ENCODE measurements at places on chromosomes 7 and 10.

DNA sequence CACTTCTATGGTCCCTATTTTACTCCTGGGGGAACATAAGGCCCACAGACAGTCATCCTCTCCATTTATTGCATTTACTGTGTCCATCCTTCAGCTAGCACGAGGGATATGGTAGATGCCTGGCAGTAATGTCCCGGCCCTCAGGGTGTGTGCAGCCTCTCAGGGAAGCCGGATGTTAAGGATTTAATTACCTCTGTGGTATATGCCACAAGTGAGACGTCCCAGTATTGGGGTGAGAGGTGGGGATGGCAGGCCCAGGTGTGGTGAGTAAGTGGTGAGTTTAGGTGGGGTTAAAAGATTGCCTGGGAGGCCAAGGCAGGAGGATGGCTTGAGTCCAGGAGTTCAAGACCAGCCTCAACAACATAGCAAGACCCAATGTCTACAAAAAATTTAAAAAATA lies 144.9 kb downstream of the SH3PXD2A start:
- DNase-seq = no peak

GRCh38 chr7:28785041-28785995 lies 172.8 kb downstream of the TRIL start:
- no peak for DNase-seq

- DNase-seq = no peak
Measured at GRCh38 chr10:58967551-58968388, 208.7 kb upstream of the PHYHIPL start.

- no peak for DNase-seq
Measured at GRCh38 chr10:18282094-18282493, 141.9 kb downstream of the CACNB2 start.

DNA sequence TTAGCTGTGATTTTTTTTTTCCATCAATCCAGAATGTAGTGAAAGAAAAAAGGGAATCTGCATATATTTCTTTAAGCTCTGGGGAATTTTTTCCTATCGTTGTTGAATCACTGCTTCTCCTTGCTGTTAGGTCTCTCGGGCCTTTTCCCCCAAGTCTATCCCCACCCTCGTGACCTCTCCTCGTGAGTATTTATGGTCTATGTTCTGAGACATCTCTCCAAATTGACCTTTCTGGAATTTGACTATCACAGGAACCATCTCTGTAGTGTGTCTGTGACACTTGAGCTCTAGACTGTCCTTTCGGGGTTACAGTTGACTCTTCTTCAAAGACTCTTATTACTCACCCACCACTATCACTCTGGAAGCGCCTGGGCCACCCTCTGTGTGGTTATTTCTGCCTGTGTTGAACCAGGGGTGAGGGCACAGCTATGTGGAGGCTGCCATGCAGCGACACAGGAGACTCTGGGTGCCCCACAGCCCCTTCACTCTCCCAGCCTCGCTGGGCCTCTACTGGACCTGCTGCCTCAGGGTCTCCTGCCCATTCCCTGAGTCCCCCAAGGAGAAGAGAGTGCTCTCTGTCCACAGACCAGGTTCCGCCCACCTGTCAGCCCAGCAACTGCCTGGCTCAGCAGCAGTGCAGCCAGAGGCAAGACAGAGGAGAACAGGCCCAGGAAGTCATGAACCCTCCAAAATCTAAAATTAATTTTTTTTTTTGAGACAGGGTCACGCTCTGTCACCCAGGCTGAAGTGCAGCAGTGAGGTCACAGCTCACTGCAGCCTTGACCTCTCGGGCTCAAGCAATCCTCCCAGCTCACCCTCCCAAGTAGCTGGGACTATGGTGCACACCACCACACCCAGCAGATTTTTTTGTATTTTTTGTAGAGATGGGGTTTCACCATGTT lies 45.7 kb upstream of the PTPRN2 start:
- DNase-seq = no peak

DNA sequence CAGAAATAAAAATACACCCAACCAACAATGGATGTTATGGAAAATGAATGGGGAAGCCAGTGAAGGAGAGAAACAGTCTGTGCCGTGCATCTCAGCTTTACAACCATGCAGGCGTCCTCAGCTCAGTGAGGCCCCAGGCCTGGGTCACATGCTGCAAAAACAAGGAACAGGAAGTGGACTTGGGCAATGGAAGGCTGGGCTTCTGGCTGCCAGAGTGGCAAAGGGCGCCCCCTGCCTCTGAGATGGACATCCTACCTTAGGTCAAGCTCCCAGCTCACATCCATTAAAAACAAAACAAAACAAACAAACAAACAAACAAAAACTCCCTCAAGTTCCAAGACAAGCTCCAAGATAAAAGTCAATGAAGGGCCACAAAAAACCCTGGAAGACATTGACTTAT lies 54.7 kb upstream of the AFAP1L2 start:
- no peak for DNase-seq

DNA sequence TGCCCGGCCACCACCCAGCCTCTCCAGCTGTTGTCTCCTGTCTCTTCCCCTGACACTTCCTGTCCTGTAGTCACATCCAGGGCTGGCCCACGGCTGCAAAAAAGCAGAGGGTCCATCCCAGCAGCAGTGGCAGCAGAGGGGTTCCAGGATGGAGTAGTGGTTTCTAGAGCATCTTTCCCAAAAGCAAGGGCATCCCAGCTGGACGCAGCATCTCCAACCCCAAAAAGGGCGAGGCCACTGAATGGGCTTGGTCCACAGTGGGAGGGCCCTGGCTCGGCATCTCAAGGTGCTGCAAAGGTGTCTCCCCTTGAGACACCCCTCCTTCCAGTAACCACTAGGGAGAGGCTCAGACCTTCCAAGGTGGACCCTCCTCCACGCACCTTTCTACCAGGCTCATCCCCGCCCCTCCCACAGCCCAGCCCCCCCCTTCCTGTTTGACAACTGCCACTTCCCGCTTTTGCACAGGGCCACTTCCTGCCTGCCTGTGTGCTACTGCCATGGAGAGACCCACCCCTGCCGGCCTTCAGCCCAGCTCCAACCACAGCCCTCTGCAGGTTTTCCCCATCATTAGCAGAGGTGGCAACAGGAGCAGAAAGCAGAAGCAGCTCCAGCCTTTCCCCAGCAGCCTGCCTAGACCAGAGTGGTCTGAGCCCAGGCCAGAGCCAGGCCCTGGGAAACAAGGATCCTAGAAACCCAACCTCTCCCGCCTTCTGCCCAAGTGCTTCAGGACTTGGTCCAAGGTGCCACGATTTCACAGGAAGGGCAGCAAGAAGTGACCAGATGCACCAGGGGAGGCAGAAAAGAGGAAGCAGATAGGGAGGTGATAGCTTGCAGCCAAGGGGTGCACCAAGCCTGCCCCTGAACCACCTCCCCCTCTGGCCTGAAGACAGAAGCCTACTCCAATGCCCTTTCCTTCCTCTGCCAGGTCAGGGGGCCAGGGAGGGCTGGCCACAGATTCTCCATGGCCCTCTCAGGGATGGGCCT lies 8.6 kb downstream of the CAMK2G start:
- DNase-seq = no peak

DNA sequence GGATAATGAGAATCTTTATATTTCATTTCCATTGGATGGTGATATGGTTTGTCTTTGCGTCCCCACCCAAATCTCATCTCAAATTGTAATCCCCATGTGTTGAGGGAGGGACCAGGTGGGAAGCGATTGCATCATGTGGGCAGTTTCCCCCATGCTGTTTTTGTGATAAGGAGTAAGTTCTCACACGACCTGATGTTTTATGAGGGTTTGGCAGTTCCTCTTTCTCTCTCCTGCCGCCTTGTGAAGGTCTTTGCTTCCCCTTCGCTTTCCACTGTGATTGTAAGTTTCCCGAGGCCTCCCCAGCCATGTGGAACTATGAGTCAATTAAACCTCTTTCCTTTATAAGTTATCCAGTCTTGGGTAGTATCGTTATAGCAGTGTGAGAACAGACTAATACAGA lies 59.4 kb downstream of the MTPN start:
- no peak for DNase-seq

DNA sequence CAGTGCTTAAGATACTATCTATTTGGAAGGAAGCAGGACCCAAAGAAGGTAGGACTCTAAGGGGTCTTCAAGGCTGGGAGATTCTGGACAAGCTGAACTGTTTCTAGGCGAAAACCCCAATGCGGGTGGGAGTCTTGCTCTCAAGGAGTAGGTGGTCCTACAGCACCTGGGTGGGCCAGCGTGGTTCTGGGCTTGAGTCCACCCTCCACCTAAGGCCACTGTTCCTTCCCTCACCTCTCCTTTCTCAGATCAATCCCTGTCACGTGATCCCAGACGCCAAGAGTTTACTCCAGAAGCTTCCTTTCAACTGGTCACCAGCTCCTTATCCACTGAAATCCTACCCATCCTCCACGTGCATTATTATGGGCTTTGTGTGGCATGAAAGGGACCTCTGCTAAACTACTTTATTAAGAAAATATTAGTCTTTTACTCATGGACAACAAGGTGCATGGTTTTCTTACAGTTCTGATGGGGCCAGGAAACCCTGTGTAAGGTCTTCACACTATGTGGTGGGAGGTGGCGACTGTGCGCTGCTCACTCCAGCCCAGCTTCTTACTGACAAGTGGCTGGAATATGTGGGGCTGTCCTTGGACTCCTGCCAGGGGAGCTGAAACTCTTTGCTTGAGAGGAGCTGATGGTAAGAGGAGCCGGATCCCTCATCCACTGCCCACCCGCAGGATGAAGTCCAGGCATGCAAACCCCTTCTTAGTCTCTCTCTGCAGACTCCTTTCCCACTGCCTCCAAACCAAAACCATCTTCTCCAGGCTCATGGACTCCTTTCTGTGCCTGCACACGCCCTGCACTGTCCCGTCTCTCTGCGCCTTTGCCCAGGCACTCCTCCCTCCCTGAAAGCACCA lies 1.6 kb downstream of the ZNF746 start:
- DNase-seq = peak; percentile 88
